HFFc6 (cell line): ENCODE measurements at places on chromosomes 16 and 17. TPM values are rescaled to one million over a fixed set of nuclear protein-coding genes. Genes with fewer than 3 reads are reported as not detected.

The CMTM2 gene
- not detected in 3 replicates for total RNA-seq

The ZFP3 gene
- total RNA-seq: 0.09 TPM in 1 of 2 replicates, not detected in the other

The TLCD2 gene
- total RNA-seq: 3.0 to 3.9 TPM (median 3.4 TPM) in 3 replicates

The SLC47A2 gene
- total RNA-seq: not detected in 3 replicates

DNA sequence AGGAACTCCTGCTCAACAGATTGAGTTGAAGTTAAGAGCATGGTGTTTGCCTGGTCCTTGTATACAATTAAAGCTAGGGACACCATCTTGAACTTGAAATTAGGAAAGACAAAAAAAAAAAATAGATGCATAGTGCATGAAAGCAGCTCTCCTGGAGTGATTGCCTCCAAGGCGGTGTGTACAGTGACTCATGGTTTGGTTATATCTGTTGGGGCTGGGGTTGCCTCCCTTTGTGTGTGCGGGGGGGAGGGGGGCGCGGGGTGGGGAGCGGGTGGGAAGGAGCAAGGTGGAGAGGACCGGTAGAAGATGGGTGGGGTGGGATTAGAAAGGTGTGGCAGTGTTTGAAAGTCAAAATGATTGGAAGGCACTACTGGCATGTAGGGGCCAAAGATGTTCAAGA is 3.4 kb downstream of the TMED6 start:
- no peak for DNase-seq

DNA sequence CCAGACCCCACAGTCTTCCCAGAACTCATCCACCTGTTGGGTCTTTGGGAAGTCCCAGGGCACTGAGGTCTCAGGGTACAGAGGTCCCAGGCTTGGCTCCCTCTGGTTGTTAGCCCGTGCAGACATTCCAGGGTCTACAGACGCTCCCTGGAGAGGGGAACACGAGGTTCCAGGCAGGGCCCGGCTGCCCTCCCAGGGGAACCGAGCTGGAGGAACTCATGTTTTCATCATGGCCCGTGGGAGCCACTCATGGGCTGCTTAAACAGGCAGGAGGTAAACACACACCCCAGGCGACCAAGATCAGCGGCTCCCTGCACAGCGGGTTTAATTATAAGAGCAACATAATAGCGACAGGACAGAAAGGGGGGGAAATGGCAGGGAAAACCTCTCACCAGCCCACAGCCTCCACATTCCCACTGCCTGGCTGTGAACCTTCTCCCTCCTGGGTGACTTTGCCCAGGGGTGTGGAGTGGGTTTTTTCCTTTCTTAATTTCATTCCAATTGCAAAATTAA is 36.5 kb downstream of the TRARG1 start:
- DNase-seq: no peak

- DNase-seq: no peak
These were observed 84.9 kb downstream of the TMEM114 start for GRCh38 chr16:8505327-8505991.

- DNase-seq: no peak
These were observed 1.1 kb downstream of the MAPK3 start for GRCh38 chr16:30121741-30122571.
